ENCODE measurements at places on chromosomes 13 and 19.

GRCh38 chr19:18670312-18670711 lies 13.2 kb upstream of the CRTC1 start:
- no peak for DNase-seq

DNA sequence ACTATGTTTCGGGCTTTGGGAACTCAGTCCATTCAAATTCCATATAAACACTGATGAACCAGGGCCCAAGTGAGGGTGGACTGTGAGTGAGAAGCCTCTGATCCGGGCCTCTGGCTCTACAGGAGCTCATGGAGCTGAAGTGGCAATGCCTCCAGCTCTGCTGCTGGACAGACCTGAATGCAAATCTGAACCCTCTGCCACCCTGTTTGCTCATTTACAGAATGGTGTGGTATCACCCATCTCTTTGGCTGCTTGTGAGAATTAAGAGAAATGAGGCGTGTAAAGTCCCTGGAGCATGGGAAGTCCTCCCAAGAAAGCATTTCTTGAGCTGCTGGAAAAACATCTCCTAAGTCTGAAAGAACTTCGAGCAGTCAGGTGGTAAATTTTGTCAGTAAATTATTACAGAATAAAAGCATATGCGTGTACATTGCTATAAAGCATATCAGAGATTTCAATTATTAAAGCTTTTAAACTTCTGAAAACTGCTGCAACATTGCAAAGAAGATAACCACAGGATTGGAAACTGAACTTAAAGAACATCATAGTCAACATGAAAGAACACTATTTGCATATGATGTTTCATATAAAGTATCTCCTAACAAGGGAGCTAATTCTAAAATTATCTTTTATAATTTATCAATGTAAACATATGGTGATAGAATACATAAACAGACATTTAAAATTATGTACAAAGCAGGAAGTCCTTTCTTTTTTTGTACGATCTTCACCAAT lies 369.0 kb downstream of the UQCRFS1 start:
- DNase-seq = no peak

DNA sequence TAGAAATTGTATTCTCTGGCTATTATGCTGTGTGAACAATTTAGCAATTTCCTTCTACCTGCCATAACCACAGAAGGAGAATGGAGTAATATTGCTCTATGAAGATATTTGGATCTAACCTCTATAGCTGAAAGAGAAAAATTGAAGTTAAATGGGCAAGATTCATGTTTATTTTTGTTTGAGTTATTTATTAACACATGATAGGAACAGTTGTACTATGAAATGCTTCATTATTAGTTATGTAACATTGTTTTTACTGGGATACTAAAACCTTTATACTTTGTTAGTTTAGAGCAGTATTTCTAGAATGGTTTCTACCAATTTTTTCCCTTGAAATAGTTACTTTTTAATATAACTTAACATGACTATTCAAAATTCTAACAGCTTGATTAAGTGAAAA lies 27.3 kb upstream of the VWA8 start:
- no peak for DNase-seq

DNA sequence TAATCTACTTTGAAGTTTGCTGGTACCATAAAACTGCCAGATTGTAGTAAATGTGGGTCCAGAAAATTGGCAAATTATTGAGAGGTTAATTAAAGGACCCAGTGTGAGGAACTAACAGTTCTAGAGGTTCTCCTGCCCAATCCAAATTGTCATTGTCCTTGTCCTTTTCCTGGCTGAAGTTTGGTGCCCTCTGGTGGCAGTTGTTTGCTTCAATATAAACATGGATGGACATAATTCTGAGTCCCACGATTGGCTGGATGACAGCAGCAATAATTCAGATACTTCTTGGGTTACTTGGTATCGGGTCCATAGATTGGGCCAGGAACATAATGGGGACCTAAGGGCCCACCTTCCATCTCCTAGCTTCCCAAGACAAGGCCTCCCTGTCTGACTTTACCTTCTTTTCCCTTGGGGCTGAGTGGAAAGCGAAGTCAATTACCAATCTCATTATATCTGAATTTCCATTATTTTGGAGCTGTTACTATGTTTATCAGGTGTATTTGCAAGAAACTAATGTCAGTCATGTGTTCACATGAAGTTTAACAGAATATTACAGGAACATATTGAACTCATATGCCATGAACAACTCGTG lies 33.8 kb upstream of the GARRE1 start:
- DNase-seq = peak; percentile 40

- no peak for DNase-seq
Observed at GRCh38 chr19:5343848-5344247, 3.2 kb upstream of the PTPRS start.

- DNase-seq = no peak
Observed at GRCh38 chr13:33263484-33263883, 22.1 kb downstream of the STARD13 start.

- DNase-seq = no peak
Observed at GRCh38 chr19:13102666-13103580, at the start of gene LYL1. TSS of gene LYL1 (minus strand) at chr19:13102858. CDS start at chr19:13101171, 1,687 bp downstream.

GRCh38 chr19:52938761-52939160 lies 15.5 kb upstream of the ZNF888 start:
- DNase-seq = no peak

GRCh38 chr19:33595783-33596182 lies 26.0 kb upstream of the CHST8 start:
- DNase-seq = no peak

DNA sequence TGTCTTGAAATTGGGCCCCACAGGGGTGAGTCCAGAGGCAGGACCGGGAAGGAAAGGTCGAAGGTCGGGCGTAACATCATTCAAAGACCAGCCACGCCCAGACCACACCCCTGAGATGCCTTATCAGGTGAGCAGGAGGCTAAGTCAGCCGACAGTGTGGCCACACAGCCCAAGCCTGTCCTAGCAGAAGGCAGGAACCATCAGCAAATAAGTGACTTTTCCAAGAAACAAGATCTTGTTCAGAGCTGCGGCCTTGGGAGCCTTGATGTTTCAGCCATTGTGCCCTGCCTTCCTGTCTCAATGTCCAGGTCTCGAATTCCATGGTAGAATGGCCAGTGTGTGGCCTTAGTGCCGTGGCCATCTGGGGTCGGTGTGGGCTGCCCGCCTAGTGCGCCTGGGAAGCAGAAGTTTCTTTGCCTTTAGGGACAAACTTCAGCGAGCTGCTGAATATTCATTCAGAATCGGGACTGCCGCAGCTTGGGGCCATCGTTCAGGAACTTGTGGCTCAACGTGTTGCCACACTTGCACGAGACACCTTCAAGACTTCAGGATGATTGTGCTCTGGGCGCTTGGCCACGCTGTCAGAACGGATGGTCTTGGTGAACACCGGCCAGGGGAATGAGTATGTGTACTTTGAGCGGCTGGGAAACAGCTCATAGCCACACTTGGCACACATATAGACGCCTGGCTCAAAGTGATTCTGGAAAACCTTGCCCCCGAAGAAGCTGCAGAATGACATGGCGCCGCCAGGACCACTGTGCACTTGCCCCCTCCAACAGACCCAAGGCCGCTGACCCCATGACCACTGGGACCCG lies 6.1 kb upstream of the IFNL4 start:
- DNase-seq = no peak

GRCh38 chr13:21123956-21124355 lies 52.4 kb downstream of the SKA3 start:
- no peak for DNase-seq

DNA sequence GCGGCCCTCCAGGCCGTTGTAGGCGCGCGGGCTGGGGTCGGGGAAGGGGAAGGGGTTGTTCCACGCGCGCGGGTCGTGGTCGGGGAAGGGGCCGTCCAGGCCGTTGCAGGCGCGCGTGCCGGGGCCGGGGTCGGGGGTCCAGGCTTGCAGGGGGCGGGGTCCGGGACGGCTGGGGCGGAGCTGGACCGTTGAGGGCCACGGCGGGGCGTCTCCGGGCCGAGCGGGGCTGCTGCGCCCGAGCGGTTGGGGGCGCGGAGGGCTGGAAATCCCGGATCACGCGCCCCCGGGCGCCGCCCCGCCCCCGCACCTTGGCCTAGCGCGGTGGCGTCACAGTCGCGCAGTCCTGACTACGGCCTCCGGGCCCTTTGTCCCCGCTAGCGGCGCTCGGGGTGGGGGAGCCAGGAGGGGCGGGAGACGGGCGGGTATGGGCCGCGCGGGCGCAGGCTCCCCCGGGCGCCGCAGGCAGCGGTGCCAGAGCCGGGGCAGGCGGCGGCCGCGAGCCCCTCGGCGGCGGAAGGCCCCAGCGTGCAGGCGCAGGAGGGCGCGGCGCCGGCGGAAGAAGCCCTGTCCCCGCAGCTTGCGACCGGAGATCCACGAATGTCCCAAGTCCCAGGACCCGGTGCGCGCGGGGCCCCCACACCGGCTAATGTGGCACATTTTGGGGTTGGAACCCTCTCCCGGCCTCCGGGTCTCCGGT lies 665 bp downstream of the GPX4 start:
- no peak for DNase-seq

DNA sequence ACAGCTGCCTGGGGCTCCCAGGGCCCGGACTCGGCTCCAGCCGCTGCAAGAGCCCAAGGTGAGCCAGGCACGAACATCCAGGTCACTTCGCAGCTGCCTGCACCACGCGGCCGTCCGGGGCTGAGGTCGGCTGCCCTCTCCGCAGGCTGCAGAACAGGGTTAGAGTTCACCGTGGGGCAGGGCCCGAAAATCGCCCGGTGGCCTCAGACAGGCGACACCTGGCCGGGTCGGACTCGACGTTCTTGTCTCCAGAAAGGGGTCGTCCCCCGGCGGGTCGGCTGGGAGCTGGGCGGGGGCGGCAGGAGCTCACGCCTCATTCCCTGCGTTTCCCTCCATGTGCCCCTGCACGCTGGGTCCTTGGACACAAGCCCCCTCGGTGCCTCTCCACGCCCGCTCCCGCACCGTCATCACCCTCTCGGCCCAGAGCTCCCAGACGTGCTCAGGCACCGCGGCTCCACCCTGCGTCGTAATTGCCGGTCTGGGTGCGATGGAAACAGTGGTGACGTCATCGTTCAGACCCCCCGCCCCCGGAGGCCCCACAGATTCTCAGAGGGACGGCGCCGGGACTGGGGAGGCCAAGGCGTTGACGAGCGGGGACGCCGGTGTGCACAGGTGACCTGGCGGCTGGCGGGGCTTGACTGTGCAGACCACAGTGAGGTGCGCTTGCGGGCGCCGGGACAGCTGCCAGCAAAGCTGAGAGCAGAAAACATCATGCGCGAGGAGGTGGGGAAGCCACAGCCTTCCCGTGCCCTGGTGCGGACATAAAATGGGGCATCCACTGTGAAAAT lies 4.0 kb upstream of the GRIN3B start:
- DNase-seq = no peak

GRCh38 chr19:45999653-46000121 lies 4.4 kb downstream of the CCDC61 start:
- DNase-seq = no peak

GRCh38 chr13:103033999-103034398 lies 32.2 kb downstream of the SLC10A2 start:
- DNase-seq = no peak

DNA sequence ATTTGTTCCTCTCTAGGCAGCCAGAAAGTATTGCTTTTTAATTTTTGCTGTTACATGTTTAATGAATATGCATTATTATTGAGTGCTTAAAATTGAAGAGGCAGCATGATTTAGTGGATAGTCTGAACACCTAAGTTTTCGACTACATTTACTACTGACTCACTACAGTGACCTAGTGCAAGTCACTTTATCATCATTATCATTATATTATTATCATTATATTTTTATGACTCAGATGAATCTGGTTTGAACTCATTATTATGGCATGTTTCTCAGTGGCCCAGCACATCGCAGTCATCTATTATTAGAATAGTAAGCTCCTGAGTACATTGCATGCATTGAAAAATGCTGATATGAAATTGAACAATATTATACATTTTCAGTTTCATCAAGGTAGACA lies 351.2 kb upstream of the PRR20A start:
- DNase-seq = no peak

DNA sequence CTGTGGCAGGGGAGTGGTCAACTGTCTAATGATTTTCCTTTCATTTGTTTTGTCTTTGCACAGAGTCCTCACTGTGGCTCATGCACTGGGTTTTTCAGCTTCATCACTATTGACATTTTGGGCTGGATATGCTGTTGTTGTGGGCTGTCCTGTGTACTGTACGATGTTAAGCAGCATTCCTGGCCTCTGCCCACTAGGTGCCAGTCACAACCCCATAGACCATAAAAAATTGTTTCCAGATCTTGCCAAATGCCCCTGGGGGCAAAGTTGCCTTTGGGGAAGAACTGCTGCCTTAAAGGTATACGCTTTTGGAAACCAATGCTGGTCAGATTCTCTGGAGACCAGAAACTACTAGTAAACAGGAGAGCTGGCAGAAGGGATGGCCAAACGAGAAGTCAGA lies 310.4 kb downstream of the SPRY2 start:
- no peak for DNase-seq

DNA sequence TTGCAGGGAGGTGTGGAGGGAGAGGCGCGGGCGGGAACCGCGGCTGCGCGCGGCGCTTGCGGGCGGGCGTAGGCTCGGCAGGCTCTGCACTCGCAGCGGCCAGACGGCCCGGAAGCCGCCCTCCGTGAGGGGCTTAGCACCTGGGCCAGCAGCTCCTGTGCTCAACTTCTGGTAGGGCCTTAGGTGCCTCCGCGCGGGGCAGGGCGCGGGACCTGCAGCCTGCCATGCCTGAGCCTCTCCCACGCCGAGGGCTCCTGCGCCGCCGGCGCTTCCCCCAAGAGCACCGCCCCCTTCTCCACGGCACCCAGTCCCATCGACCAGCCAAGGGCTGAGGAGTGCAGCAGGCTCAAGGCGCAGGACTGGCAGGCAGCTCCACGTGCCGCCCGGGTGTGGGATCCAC lies 940.8 kb upstream of the PCDH9 start:
- DNase-seq = no peak

GRCh38 chr13:109547942-109548341 lies 238.4 kb downstream of the IRS2 start:
- no peak for DNase-seq

DNA sequence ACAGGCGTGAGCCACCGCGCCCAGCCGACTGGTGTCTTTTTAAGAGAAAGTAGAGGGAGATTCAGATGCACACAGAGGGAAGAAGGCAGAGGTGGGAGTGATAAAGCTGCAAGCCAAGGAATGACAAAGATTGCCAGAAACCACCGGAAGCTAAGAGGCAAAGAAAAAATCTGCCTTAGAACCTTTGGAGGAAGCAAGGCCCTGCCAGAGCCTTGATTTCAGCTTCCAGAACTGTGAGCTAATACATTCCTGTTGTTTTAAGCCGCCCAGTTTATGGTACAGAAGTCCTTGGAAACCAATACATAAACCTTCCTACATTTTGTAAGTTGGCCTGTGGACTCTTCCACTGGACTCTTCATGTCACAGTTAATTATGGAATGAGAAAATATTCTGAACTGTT lies 71.7 kb upstream of the SOX21 start:
- no peak for DNase-seq
